ENCODE measurements at places on chromosomes 1 and 21.

GRCh38 chr21:38660333-38661196 lies 145.2 kb upstream of the ETS2 start:
- no peak for DNase-seq

DNA sequence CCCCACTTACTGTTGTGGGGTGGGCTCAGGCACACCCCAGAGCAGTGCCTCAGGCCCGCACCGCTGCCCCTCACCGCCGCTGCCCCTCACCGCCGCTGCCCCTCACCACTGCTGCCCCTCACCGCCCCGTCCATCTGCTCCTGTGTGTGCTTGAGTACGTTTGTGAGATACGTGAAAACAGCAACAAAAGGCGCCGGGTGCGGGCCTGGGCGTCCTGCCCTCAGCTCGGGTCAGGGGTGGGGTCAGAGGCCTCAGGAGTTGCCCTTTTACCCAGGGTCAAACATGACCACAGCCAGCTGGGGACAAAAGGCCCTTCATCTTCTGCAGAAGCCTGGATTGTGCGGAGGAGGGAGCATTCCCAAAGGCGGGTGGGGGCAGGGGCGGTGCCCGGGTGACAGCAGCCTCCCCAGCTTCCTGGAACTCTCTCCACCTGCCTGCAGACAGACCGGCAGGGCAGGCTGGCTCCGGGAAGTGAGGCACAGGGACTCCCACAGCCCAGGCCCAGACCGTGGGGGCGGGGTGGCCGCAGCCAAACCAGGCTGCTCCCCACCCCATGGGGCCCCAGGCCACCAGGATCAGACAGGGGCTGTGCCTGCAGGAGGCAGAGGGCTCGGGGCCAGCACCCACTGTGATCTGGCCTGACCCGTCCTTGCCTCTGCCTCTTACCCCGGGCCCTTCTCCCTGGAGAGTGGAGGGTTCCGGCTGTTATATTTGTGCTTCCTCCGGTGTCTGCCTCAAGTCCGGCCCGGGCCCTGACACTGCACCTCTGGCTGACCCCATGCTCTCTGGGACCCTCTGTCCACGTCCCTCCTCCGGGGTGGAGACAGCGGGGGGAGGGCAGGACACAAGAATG lies 2.3 kb upstream of the VWA1 start:
- DNase-seq, result no peak

DNA sequence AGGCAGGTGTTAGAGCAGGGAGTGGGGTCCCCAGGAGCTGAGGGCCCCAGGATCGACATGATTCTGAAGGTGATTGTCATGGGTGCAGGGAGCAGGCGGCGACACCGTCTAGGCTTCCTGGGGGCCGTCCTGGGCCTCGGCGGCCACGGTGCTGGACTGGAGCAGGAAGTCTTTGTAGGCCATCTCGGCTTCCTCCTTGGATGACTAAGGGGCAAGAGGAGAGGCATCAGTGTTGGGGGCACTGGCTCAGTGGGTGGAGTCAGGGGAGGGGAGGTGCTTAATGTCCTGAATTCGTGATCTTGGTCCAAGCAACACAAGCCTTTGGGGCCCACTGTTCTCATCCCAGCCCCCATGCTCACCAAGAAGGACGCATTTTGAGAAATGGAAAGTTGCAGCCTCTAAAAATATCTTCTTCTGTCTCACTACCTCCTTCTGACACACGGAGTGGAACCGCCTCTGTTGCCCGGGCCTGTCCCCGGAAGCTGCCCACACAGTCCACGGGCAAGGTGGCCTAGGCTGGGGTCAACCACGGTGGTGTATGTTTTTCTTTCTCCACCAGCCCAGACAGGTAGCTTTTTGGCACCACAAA lies 8.6 kb upstream of the FCMR start:
- DNase-seq, result no peak

DNA sequence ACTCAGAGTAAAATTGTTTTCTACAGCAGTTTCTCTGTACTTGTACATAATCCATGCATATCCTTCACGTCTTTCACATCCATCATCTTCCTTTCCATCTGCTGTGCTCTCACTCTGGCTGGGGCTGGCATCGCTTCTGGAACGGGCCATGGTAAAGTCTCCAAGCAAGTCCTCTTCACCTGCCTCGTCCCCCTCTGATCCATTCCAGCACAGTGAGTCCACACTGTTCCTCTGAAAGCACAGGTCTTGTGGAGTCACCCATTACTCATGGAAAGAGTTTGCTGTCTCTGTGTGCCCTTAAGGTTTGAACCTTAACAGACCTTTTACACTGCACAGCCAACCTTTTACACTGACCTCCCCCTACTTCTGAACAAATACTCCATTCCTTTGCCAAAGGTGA lies 313.6 kb downstream of the ASTN1 start:
- DNase-seq, result no peak

- DNase-seq, result no peak
These were observed 1287.3 kb upstream of the ADGRL4 start for GRCh38 chr1:80293818-80294217.

- no peak for DNase-seq
These were observed 155.4 kb downstream of the SLC45A1 start for GRCh38 chr1:8473121-8473875.

GRCh38 chr1:155941845-155942531 lies 550 bp downstream of the RXFP4 start:
- DNase-seq, result no peak

GRCh38 chr1:105102371-105102770 lies 1352.7 kb downstream of the AMY1C start:
- no peak for DNase-seq

DNA sequence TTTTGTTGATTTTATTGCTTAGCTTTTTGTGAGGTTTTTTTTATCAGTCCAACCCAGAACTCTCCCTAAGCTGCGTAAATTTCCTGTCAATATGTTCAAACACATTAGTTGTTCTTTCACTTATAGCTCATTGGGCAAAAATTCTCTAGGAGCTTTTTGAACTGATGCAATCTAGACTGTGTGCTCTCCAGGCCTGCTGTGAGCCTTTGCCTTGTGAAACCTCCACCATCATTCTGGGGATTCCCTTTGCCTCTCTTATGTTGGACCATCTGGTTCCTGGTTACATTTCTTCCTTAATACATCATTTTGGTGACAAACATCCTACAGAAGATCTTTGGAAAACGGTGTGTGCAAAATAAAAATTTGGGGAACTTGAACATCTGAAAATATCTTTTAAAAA lies 247.2 kb downstream of the LRRC7 start:
- no peak for DNase-seq

DNA sequence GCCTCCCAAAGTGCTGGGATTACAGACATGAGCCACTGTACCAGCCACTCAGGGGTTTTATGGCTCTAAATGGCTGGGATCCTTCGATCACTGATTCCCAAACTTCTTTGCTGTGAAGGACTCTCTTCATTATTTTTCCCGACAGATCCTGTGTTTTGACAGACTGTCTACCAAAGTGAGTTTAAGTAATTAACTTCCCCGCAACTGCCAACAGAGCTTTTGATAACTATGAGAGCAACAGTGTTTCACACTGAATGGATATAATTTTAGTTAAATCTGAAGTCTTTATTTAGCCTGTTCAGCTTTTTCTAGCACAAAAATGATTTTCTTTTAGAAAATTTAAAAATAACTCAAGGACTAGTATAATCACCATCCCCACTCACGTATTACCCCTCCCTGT lies 12.6 kb upstream of the RABIF start:
- DNase-seq, result no peak

- no peak for DNase-seq
These were observed 207.2 kb downstream of the TOMM20 start for GRCh38 chr1:234921266-234922062.

DNA sequence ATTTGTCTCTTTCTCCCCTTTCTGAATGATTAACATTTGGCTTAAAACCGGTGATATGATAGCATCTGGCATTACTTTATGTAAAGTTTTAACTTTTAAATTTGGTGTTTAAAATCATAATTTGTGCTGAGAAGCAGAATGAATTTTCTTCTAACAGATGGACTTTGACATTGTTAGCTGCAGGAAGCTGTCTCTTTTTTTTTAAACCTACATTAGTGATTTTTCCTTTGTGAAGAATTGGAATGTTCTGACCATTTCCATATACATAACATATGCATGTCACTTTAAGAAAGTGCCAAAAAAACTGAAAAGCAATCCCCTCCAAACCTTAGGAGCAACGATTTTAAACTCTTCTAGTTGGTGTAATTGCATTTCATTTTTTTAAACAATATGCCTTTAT lies 22.2 kb downstream of the F3 start:
- no peak for DNase-seq

- no peak for DNase-seq
These were observed 25.6 kb downstream of the NPHP4 start for GRCh38 chr1:5966543-5967205.

GRCh38 chr1:109425391-109426280 lies 612 bp downstream of the PSMA5 start:
- DNase-seq, result peak; percentile 42

DNA sequence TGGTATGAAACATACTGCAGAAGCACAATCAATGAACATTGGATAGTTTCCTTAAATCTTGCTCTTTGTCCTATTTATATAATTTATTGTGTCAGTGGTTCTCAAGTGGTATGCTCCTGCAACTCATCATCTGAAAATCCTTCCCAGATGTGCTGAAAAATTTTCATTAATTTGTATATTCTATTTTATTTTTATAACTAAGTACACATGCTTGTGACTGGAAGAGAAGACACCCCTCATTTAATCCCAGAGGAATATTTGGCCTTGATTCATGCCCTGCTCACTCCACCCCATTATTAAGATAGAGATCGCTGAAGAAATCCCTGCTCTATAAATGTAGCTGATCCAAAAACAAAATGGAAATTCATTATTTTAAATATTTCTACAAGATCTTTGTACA lies 870.5 kb upstream of the CXADR start:
- DNase-seq, result no peak

DNA sequence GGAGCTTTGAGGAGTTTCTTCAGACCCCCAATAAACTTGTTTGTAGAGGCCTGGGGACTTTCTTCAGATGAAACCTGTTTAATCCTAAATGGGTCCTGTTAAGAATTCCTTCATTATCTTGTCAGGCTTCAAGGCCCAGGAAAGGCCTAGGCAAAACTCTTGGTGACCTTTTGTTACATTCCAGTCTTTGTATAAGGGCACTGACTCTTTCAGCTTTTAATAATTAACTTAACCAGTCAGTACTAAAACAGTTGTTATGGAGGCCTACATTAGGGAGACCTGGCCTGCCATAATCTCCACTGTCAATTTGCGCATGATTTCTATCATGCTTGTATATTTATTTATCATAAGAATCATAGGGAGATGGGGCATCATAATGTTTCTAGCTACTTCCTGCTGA lies 110.2 kb downstream of the FCRL5 start:
- no peak for DNase-seq

GRCh38 chr1:196105901-196106300 lies 502.3 kb downstream of the KCNT2 start:
- DNase-seq, result no peak

GRCh38 chr1:69491416-69491815 lies 76.3 kb upstream of the LRRC7 start:
- no peak for DNase-seq

DNA sequence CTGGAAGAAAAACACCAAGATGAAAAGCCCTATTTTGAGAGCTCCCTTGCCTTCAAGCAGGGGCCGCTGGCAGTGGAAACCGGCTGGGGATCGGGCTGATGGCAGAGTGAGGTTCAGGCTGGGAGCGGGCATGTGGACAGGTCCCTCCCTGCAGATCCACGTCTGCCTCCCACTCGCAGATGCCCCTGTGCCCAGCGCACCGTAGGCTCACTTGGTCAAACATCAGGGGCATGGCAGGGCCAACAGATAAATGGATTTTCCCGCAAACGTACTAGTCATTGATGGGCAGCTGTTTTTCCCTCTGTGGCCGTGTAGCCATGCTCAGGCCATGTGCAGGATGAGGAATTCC lies 6.6 kb upstream of the C1orf174 start:
- no peak for DNase-seq

- no peak for DNase-seq
These were observed 55.4 kb downstream of the LAMC2 start for GRCh38 chr1:183241471-183241870.

DNA sequence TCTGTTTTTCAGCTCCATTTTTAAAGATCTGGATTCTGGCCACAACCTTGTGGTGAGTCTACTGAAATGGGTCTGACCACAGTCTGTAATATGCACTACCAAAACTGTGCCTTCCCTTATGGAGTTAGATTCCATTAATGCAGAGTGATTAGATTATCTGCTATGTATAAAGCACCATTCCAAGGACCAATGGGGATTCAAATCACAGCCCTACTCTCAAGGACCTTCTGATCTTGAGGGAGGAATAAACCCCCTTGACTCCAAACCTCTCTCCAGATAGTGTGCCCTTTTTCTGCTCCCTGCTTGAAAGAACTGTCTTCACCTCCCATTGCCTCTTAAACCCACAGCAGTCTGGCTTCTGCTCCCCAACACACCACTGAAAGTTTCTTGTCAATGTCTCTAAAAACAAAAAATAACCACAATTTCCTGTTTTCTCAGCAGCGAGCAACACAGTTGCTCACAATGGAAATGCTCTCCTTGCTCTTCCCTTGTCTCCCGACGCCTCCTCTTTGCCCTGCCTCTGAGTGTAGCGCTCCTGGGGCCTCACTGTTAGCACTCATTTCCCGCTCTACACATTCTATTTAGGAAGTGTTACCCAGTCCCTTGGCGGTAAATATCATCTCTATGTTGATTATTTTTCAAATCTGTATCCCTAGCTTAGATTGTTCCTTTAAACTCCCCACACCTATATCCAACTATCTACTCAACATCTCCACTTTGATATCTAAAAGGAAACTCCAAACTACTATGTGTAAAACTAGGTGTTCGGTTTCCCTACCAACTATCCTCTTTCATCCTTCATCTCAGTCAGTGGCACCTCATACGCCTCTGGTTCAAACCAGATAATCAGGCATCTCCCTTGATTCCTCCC lies 13.6 kb downstream of the PCNX2 start:
- no peak for DNase-seq

GRCh38 chr1:44348061-44348485 lies 7.0 kb downstream of the ERI3 start:
- DNase-seq, result no peak

All from activated T-cell treated with anti-CD3 and anti-CD28 coated beads for 1 hour (primary cell).